Head of caudate nucleus (tissue), 42 donors: ENCODE measurements at places on chromosomes 4 and X.

DNA sequence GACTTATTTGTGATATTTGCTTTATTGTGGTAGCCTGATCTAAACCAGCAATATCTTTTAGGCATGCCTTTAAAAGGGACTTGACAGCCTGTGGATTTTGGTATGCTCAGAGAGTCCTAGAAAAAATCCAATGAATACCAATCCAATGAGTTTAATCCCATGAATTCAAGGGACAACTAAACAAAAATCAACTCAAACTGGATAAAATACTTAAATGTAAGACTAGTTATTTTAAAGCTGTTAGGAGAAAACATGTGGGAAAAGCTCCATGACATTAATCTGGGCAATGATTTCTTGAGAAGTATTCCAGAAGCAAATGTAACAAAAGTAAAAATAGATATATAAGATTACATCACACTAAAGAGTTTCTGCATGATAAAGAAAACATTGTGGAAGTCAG, 711.5 kb upstream of the PITX2 start:
- DNase-seq: no peak

GRCh38 chr4:62156205-62156604, 956.1 kb downstream of the ADGRL3 start:
- no peak for DNase-seq

DNA sequence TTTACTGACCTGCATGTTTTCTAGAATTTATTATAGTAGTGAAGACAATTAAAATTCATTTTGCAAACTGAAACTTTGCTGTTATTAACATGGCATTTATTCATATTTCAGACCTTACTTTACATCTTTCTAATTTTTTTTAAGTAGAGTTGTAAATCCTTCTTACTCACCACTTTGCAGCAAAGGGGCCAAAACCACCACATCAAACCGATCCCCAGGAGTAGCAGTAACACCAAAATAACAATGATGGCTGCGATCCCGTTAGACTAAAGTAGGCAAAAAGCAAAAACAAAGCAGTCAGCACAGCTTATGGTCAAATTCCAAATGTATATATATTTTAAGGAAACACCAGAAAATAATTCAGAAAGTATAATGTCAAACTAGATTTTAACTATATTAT, 64.7 kb downstream of the ANTXR2 start:
- no peak for DNase-seq

GRCh38 chr4:30616942-30617646, 103.1 kb upstream of the PCDH7 start:
- no peak for DNase-seq

GRCh38 chr4:152927737-152928136, 8.4 kb upstream of the FHDC1 start:
- DNase-seq: no peak

GRCh38 chr4:2472187-2472586, 3.3 kb downstream of the RNF4 start:
- DNase-seq: no peak

GRCh38 chr4:85955620-85956292, 404.1 kb downstream of the MAPK10 start:
- DNase-seq: no peak
